ENCODE measurements at places on chromosomes 16 and 17.

DNA sequence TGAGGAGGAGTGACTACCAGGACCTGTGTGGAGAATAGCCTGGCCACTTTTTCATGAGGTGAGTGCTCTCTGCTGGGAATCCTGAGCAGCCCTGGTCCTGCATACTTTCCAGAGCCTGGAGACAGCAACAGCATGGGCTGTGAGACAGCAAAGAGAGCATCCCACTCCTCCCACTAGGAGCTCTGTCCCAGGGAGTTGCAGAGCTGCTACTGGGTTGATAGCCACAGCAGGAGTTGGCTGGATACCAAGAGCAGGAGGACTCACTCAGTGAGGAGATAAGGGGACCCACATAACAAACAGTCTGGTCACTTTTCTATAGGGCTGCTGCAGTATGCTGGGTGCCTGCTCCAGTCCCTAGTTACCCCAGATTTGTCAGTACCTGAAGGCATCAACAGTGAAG, 439.3 kb upstream of the CDH8 start:
- no peak for DNase-seq

- DNase-seq = no peak
Observed at GRCh38 chr17:55545806-55546205, 34.6 kb upstream of the SMIM36 start.

GRCh38 chr17:964876-965275, 14.7 kb downstream of the NXN start:
- no peak for DNase-seq

- no peak for DNase-seq
Observed at GRCh38 chr16:24424364-24424763, 115.0 kb upstream of the RBBP6 start.

GRCh38 chr17:9432134-9432885, 143.3 kb downstream of the STX8 start:
- no peak for DNase-seq

DNA sequence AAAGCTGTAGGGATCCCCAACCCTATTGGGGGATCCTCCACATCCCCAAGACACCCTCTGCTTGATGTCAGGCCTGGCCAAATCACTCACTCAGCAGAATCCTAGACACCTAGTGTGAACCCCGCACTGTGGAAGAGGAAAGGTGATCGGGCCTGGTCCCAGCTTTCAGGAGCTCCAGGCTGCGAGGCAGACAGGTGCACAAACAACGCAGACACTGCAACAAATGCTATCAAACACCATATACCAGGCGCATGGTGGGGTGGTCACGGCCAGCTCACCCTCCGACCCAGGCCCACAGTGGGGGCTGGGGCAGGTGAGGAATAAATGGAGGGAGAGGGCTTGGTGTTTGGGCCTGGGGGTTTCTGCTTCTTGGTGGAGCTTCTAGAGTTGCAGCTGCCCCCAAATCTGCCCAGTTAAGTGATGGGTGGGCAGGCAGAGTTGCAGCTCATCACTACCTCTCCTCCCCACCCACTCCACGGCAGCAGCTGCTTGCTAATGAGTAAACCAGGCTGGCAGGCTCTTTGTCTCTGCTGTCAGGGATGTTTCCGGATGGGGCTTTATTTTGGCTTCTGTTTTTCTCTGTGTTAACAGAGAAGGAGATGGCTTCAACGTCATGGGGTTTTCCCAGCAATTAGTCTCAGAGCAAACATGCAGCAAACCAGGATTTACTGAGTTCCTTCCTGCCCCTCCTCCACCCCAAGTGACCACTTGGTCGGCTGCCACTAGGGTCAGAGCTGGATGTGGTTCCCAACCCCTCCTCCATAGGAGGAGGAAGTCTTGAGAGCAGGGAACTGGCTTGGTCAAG, 46.6 kb downstream of the PECAM1 start:
- DNase-seq = no peak

DNA sequence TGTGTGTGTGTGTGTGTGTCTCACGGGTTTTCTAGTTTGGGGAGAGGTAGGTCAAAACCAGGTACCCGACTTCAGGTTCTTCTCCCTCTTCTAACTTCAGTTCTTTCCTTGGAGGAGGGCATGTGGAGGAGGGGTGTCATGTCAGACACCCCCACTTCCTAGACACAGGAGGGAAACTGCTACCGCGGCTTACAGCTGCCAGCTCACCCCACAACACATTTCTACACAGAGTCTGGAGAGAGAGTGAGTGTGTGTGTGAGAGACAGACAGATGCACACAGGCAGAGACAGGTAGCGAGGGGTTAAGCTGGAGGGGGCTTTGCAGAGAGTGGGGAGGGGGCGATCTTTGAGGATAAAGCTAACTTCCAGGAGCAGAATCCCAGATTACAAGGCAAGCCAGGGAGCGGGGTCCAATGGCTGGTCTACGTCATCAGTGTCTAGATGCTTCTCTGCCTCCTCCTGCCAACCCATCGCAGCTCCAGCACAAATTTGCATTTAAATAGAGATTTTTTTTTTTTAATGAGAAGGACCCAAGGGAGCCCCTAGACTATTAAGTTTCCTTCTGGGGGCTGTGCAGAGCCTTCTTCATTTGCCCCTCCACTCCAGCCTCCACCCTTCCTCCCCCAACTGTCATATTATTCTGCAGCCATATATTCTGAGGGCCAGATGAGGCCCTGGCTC, 48.9 kb downstream of the MRM1 start:
- no peak for DNase-seq

DNA sequence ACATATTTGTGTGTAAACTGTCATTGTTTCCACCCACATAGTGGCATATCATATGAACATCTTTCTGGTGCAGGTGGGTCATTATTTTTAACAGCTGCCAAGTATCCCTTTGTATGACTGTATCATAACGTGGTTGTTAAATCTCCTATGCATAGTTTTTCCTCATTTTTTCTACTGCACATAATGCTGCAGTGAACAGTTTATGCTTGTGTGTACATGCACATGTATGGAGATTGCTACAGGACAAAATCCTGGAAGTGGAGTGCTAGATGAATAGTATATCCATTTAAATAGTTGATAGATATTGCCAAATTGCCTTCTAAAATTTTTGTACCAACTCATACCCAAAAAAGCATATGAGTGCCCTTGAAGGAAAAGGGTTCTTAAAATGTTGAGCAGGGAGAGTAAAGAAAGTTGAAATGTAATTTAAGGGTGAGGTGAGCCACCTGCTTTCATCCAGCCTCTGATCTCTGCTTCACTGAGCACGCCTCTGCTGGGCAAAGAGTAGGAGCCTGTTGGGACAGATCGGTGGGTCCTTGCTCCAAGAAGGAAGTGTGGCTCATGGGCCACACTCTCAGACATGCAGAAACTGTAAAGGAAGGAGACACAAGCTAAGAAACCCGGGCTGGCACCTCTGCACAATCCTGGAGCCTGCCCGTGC, 55.3 kb downstream of the HLF start:
- DNase-seq = no peak

DNA sequence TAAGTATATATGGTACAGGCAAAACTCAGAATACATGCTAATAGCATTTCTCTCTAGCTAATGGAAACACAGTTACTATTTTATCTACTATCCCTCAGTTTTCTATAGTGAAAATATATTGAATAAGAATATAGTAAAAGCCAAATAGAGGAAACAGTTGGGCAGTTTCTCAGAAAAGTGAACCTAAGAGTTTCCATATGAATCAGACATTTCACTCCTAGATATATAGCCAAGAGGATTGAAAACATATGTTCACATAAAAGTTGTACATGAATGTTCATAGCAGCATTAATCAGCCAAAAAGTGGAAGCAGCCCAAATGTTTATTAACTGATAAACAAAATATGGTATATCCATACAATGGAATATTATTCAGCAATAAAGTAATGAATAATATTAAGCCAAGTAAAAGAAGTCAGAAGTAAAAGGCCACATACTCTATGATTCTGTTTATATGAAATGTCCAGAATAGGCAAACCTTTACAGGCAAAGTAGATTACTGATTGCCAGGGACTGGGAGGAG, 134.6 kb downstream of the CYB561 start:
- no peak for DNase-seq

- no peak for DNase-seq
Observed at GRCh38 chr16:64715624-64716023, 406.2 kb downstream of the CDH11 start.

DNA sequence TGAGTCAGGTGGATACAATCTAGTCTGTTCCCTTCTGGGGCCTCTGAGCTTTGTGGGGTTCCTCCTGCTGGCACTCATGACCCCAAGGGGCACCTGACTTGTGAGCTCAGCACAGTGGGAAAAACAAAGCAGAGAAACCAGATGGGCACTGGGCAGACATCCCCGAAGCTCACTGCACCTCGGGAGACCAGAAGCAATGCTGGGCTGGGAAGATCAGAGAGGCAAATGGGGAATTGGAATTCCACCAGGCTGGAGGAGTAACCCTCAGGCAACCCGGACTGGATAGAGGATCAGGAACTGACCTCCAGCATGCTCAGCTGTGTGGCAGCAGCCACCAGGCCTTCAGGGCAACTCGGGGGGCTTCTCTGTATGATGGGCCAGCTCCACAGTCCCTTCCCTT, 50.3 kb downstream of the ABCC12 start:
- no peak for DNase-seq
